ENCODE measurements at places on chromosomes 11 and 22. TPM values are rescaled to one million over a fixed set of nuclear protein-coding genes. Genes with fewer than 3 reads are reported as not detected.
A peak's percentile ranks its signal among the peaks of the same experiment; 100 is the strongest.

DNA sequence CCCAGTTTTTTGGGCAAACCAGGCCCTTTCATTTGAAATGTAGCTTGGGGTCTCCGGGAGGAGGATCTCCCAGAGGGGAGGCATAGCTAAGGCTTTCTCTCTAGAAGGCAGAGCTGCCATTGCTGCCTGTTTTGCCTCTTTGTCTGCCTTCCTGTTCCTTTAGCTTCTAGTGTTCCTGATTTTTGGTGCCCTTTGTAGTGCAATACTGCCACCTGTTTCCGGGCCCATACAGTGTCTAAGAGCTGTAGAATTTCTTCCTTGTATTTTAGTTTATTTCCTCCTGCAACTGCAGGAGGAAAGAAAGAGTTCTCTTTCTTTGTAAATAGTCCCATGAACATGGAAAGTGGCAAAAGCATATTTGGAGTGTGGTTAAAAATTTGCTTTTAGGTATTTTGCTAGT is 19.3 kb upstream of the GLYATL1 start:
- no peak for DNase-seq
- no peak overlapping the region for H3K27ac ChIP-seq
- peaks cover 20% of the 10 kb centered on the region for H3K27me3 ChIP-seq
- H3K4me3 ChIP-seq: no peak overlapping the region
- H3K36me3 ChIP-seq: no peaks in the 10 kb centered on the region

Gene TEX12
- not detected for total RNA-seq

Gene OR5A2
- not detected for total RNA-seq

DNA sequence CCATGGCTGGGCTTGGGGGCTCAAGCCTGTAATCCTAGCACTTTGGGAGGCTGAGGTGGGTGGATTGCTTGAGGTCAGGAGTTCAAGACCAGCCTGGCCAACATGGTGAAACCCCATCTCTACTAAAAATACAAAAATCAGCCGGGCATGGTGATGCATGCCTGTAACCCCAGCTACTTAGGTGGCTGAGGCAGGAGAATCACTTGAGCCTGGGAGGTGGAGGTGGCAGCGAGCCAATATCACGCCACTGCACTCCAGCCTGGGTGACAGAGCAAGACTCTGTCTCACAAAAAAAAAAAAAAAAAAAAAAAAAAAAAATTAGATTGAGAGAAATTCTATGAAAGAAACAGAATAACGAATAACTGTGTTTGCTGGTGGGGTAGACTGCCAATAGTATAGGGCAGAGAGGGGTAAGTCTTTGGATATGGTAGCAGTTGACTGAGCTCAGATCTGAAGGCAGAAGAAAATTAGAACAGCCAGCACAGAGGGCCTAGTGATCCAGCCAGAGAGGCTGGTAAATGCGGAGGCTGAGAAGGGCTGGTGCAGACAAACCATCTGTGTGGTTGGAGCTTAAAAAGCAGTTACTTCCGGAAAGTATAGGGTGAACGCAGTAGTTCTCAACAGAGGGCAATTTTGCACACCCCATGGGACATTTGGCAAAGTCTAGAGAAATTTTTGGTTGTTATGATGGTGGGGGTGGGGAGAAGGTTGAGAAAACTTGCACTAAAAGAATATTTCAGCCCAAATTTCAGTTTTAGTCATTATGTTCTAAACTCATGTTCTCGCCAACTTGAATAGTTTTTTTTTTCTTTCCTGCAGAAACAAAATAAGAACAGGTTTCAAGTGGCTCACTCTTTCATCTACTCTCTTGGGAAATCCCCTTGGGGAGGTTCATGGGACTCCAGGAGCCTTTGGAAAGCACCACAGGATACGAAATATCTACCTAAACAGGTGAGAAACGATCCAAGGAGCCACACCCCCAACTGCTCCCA is 1.6 kb upstream of the HORMAD2 start:
- H3K27ac ChIP-seq: no peak overlapping the region
- peaks cover 8% of the 10 kb centered on the region for H3K4me1 ChIP-seq
- peaks cover 45% of the 10 kb centered on the region for H3K27me3 ChIP-seq
- H3K36me3 ChIP-seq: no peaks in the 10 kb centered on the region
- DNase-seq: no peak
- H3K4me3 ChIP-seq: no peak overlapping the region

Gene CNGA4
- not detected for total RNA-seq

Gene ANKK1
- total RNA-seq: not detected

- no peaks in the 10 kb centered on the region for H3K4me1 ChIP-seq
- no peak overlapping the region for H3K4me3 ChIP-seq
- H3K36me3 ChIP-seq: peaks cover 2% of the 10 kb centered on the region
- DNase-seq: no peak
These were observed 21.7 kb upstream of the PDGFB start for GRCh38 chr22:39266398-39267030.

Gene PTPRCAP
- 0.89 TPM for total RNA-seq

DNA sequence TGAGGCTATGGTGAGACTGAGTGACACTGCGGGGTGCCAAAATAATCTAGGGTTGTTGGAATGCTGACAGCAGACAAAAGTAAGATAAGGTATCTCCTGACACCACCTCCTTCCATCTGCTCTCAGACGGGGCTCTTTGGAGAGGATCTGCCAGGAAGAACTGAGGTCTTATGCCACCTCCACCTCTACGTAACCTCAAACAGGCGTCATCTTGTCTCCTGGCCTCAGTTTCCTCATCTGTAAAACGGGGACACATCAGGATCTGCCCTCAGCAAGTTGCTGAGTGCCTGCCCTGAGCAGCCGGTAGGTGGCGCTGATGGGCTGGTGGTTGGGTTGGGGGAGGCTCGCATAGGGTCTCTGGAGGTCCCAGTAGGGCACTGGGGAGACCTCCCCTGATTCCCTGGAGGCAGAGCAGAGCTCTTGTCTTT is 1.7 kb upstream of the MYEOV start:
- DNase-seq: no peak
- H3K4me1 ChIP-seq: peaks cover 19% of the 10 kb centered on the region
- no peaks in the 10 kb centered on the region for H3K36me3 ChIP-seq
- H3K27me3 ChIP-seq: no peaks in the 10 kb centered on the region
- no peak overlapping the region for H3K27ac ChIP-seq

GRCh38 chr11:31953803-31954327 is 137.0 kb upstream of the RCN1 start:
- H3K4me3 ChIP-seq: no peak overlapping the region
- H3K36me3 ChIP-seq: no peaks in the 10 kb centered on the region
- no peak overlapping the region for H3K27ac ChIP-seq
- DNase-seq: peak; percentile 65

Gene TYR
- not detected for total RNA-seq

GRCh38 chr22:48827268-48827846 is 1000.3 kb downstream of the BRD1 start:
- H3K27ac ChIP-seq: no peak overlapping the region
- no peak overlapping the region for H3K4me3 ChIP-seq
- no peak for DNase-seq
- H3K27me3 ChIP-seq: no peaks in the 10 kb centered on the region
- no peaks in the 10 kb centered on the region for H3K4me1 ChIP-seq
- no peaks in the 10 kb centered on the region for H3K36me3 ChIP-seq

- peak overlapping the region; percentile 71 for H3K27ac ChIP-seq
- no peak overlapping the region for H3K4me3 ChIP-seq
- no peaks in the 10 kb centered on the region for H3K36me3 ChIP-seq
- H3K27me3 ChIP-seq: no peaks in the 10 kb centered on the region
These were observed 1.3 kb upstream of the KDM2A start for GRCh38 chr11:67117672-67118180.

Gene TMEM191C
- total RNA-seq: 1.2 TPM

Gene KRTAP5-2
- total RNA-seq: not detected

Gene CHKB
- 75.4 TPM for total RNA-seq

DNA sequence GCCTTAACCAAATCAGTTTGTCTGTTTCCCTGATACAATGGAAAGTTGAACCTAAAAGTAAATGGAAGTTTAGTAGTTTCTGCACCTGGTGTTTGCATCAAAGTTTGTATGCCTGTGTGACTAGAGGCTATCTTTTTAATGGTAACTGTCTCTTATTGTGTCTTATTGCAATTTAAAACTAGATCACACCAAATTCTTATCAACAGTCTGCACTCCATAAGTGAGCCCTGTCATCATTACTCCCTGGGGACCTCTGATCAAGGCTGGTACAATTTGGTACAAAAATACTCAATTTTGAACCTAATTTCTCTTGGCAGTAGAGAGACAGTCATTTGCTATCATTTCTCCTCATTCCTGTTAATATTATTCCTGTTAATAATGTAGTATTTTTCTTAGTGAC is 38.1 kb downstream of the ARHGAP1 start:
- peaks cover 59% of the 10 kb centered on the region for H3K36me3 ChIP-seq
- peaks cover 5% of the 10 kb centered on the region for H3K4me1 ChIP-seq
- DNase-seq: no peak
- H3K27ac ChIP-seq: no peak overlapping the region
- no peak overlapping the region for H3K4me3 ChIP-seq

DNA sequence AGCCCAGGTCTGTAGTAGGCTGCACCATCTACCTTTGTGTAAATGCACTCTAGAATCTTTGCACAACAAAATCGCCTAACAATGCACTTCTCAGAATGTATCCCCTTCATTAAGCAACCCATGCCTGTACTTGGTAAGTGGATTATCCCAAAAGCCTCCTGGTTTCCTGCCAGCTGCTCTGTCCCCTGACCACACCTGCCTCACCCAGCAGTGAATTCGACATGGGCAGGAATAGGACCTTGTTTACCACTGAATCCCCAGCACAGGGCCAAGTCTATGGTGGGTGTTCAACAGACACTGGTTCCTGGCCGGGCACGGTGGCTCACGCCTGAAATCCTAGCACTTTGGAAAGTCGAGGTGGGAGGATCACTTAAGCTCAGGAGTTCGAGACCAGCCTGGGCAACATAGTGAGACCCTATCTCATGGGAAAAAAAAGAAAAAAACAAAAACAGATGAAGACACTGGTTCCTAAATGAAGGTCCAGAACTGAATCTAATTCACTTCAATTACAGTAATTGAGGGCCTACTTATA is 5.1 kb upstream of the SYCE3 start:
- peaks cover 11% of the 10 kb centered on the region for H3K36me3 ChIP-seq
- DNase-seq: no peak
- no peak overlapping the region for H3K4me3 ChIP-seq

- peaks cover 11% of the 10 kb centered on the region for H3K4me1 ChIP-seq
- H3K27me3 ChIP-seq: no peaks in the 10 kb centered on the region
- no peak overlapping the region for H3K4me3 ChIP-seq
- H3K36me3 ChIP-seq: no peaks in the 10 kb centered on the region
These were observed 30.2 kb downstream of the CLMP start for GRCh38 chr11:123164732-123165450.

Data from osteocyte (in vitro differentiated cells).